Cerebellum (tissue), 4 donors: ENCODE measurements at places on chromosomes 5 and 9.

DNA sequence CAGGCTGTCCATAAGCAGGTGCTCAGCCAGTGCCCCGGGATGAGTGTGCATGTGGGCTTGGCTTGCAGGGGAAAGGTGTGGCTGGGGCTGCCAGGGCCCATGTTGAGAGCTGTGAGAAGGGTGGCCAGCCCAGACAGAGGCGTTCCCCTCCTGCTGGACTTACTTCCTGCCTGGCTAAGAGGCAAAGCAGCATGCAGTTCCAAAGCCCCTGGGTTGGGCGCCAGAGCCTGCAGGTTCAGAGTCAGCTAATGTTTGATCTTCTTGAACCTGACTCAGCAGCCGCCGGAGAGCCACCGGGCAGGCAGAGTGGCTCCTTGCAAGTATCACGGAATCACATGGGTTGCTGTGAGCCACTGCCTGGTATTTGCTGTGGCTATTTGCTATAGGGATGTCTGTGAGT lies 168.4 kb upstream of the MAP1B start:
- peak; percentile 58 for DNase-seq

DNA sequence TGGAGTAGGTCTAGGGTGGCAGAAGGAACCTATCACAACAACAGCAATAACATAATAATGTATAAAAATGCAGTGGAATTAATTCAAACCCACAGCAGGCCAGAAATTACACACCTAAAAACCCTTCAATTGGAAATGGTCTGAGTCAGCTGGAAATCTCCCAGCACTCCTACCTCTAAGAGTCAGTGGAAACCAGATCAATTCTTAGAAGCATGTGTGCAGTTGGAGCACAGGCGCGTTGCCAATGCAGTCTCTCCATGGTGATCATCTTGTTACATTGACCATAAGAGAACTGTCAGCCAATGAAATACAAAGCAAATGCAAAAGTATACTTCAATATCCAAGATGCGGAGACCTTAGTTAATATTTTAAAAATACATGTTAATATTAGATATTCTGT lies 15.1 kb upstream of the CSNK1G3 start:
- DNase-seq: no peak

GRCh38 chr5:154418344-154418820 lies 27.4 kb upstream of the SAP30L start:
- no peak for DNase-seq

DNA sequence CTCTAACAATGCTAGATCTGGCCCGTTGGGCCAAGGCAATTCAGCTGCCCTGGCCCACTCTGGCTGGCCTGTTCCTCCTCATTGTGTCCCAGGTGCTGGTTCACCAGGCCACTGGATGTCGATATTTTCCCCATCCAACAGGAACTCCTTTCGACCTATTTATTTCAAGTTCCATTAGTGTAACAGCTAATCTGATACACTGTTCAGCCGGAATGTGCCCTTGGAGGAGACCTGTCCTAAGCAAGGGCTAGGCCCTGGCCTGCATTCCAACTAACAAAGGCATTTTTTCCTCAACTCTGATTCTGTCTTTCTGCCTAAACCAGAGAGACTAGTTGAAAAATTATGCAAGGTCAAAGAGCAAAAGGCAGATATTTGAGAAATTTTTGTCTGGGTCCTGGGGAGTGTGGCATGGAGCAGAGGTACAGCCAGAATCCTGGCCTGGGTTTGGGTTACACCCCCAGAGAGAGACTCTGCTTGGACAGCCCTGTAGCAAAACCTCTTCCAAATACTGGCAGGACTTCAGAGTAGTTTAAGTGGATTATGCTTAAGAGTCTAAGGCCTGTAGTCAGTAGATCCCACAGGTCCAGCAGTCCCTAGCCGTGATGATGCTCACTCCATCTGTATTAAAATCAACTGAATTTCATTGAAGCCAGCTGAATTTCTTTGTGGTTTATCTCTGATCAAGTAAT lies 36.1 kb downstream of the MARCHF11 start:
- no peak for DNase-seq

DNA sequence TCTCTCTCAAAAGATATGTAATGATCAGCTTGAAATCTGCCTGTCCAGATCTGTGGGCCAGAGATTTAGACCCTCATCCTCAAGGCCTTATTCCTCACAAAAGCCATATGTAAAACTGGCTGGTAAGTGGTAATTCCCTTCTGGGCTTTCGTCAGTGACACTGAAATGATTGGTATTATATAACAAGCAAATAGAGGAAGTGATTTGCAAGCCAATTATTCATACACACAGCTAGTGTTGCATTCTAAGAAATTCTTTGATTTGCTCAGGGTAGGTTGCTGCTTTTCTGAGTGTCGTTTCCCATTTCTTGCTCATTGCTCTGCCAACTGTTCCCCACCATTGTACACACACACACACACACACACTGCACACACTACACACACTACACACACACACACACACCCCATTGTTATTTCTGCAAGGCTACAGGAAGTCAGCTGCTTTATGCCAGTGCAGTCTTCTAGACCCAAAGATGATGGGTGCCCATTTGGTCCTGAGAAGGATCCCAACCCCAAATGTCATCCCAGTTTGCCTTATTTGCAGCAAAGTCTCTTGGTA lies 76.8 kb downstream of the PRLR start:
- no peak for DNase-seq

GRCh38 chr5:2187156-2187555 lies 304.4 kb upstream of the IRX4 start:
- DNase-seq: no peak

- no peak for DNase-seq
These were observed 372.7 kb downstream of the PSAT1 start for GRCh38 chr9:78669591-78669990.

GRCh38 chr5:179326122-179326927 lies 18.9 kb downstream of the ADAMTS2 start:
- DNase-seq: no peak

- no peak for DNase-seq
These were observed 26.8 kb upstream of the PAX5 start for GRCh38 chr9:37060833-37061232.

DNA sequence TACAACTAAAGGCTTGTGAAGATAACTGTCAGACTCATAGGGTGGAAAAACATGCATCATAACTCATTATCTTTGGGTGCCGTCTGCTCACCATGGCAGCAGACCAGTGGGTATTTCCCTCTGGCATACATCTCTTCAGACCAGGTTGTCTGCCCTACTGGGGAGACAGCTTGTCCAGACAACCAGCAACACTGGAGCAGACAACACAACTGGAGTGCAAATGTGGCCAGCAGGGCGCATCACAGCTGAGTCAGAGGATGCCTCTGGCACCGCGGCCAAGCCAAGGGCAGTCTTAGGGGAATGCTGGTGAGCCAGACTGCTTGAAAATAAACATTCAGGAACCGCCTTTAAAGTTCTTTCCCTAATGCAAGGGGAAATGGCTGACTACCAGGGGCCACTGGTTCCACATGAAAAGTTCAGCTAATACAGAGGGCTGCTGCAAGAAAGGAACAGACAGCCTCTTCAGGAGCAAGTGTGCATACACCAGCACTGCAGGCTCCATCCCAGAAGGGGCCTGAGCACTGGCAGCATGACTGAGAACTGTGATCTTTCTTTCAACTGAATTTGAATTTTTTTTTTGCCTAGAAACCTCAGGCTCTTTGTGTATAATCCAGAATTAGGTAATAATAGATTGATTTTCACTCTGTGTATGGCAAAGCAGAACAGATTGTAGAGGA lies 77.3 kb downstream of the MAMDC2 start:
- no peak for DNase-seq
